Progenitor cell of endocrine pancreas (in vitro differentiated cells): ENCODE measurements at places on chromosomes 11 and 22. TPM values are rescaled to one million over a fixed set of nuclear protein-coding genes. Genes with fewer than 3 reads are reported as not detected.

Gene GPHA2
- total RNA-seq, result 0.41 TPM in 1 of 2 replicates, not detected in the other

Gene SCGB1A1
- 1.9 and 3.1 TPM in 2 replicates for total RNA-seq

Gene MMP10
- total RNA-seq, result 0.22 TPM in 1 of 2 replicates, not detected in the other

Gene PLAAT5
- total RNA-seq, result 27.1 and 32.6 TPM in 2 replicates

Gene CPT1B
- total RNA-seq, result 129 and 136 TPM in 2 replicates

Gene OR8B2
- not detected in 2 replicates for total RNA-seq

Gene KCTD14
- 5.4 and 8.9 TPM in 2 replicates for total RNA-seq

Gene CRYBA4
- not detected in 2 replicates for total RNA-seq

Gene PATE4
- total RNA-seq, result not detected in 2 replicates

Gene OR6T1
- total RNA-seq, result not detected in 2 replicates

Gene RASL10A
- 0.31 and 1.2 TPM in 2 replicates for total RNA-seq

Gene TEX54
- total RNA-seq, result not detected in 2 replicates

Gene PGM2L1
- 17.2 and 20.5 TPM in 2 replicates for total RNA-seq

Gene APOBEC3F
- total RNA-seq, result 23.6 and 25.3 TPM in 2 replicates

Gene SESN3
- total RNA-seq, result 79.7 and 80.2 TPM in 2 replicates

Gene OR51B2
- total RNA-seq, result not detected in 2 replicates

Gene MN1
- total RNA-seq, result 5.5 and 5.9 TPM in 2 replicates

Gene H19
- 17,961 and 19,743 TPM in 2 replicates for total RNA-seq
